Activated CD4-positive, alpha-beta T cell treated with anti-CD3 and anti-CD28 coated beads for 24 hours (primary cell): ENCODE measurements at places on chromosomes 7 and 10.

DNA sequence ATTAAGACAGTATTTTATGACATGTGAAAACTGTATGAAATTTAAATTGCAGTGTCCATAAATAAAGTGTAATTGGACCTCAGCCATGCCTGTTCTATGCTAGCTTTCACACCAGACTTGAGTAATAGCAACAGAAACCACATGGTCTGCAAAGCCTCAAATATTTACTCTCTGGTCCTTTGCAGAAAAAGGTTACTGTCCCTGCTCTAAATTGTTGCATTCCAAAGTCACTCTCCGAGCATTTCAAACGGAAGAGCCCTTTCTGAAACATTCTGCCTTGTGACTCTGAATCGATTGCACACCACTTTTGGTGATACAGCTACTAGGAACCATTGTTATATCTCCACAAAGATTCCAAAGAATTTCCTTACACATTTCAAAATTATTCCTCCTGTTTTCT is 81.0 kb upstream of the STK17A start:
- DNase-seq, result no peak

DNA sequence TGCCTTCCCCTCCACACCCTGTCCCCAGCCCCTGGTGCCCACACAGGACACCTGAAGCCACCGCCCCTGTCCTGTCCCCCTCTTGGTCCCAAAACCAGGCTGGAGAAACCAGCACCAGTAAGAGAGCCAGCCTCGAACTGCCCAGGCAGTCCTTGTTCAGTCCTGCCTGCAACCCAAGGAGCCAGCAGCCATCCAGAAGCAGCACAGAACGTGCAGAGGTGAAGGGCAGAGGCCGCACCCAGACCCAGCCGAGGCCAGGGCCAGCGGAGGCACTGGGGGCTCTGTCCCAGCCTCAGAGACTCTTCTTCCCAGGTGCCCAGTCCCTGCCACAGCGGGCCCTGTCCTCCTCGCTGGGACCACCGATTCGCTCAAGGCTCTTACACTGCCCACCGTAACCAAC is 23.3 kb upstream of the CNPY1 start:
- no peak for DNase-seq

DNA sequence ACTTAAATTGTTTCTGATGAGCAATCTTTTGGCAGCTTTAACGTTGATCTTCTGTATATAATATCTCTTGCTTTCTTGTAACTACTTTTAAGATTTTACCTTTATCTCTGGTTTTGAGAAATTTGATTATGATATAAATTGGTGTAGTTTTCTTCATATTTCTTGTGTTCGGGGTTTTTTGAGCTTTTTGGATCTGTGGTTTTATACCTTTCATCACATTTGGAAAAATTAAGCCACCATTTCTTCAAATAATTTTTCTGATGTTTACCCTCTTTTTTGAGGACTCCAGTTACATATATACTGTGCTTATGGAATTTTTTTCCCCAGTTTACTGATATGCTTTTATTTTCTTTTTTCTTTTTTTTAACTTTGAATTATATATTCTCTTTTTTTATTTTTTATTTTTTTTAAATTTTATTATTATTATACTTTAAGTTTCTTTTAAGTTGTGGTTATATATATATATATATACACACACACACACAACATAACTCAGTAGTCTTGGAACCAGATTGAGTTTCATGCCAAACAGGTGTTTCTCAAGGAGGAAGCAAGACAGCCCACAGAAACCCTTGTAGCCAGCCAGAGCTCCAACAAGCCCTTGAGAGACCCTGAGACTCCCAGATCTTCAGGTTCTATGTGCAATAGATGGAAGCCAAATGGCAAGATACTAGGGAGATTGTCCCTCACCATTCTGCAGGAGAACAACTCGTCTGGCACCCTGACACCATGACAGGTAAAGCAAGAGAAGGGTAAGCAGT is 27.5 kb upstream of the NME8 start:
- no peak for DNase-seq

GRCh38 chr7:44392618-44393010 is 67.2 kb upstream of the CAMK2B start:
- DNase-seq, result no peak

DNA sequence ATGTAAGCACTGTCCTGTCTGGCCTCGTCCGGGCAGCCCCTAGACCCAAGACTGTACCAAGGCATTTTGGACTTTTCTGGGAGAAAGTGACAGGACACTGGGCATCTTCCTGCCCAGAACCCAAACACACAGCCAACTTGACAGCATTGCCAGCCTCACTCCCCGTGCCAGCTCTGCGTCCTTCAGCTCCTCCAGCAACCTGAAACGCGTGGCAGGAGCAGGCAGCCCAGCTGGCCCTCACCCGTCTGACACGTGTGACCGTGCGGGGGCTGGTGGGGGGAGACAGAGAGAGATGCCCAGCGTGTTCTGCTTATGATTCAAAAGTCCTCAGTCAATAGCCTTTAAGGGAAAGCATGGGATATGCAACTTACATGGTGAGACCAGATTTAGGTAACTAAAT is 50.3 kb upstream of the SLC29A3 start:
- no peak for DNase-seq

- DNase-seq, result no peak
Observed at GRCh38 chr10:100483876-100484666, 21.3 kb downstream of the WNT8B start.

DNA sequence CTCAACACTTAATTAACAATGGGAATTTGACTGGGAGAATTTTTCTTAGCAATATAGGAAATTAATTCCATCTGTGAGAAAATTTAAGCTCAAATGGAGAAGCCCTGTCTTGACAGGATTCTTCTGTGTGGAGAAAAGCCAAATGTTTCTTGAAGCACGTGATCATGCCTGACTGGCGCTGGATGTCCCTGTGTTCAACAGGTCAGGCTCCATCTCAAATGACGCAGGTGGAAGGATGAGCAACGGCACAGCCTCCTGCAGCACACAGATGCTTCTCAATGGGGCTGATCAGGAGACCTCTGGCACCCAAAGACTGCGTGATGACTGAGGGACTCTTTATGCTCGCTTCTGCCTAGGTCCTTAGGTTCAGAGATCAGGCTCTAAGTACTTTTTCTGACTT is 143.8 kb downstream of the RSU1 start:
- DNase-seq, result no peak
